ENCODE measurements at places on chromosomes 5 and 9. TPM values are rescaled to one million over a fixed set of nuclear protein-coding genes. Genes with fewer than 3 reads are reported as not detected.

- no peak for DNase-seq
Measured at GRCh38 chr9:114936581-114936980, 6.2 kb upstream of the TNFSF8 start.

- no peak for DNase-seq
Measured at GRCh38 chr5:169649486-169649885, 12.4 kb downstream of the DOCK2 start.

DNA sequence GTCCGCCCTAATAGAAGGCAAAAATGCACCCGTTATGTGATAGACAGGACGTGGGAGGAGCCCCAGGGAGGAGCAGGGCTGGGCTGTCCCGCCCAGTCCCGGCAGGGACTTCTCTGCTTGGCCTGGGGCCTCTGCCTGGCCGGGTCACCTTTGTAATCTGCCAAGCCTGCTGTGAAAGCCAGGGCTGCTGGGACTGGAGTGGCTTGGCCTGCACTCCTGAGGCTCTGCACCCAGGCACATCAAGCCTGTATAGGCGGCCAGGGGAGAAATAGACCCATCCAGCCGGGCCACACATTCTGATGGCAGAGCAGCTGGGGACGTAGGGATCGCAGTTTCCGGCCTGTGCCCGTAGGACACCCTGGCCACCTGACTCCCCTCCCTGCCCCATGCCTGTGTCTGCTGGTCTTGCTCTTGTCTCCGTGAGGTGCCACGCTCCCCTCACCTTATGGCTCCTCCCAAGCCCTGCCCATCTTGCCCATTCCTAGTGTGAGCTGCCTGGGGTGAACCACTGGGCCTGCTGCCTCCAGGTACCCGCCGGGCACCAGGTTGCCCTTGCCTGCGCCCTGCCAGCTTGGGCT, 28.1 kb downstream of the DYNC2I2 start:
- DNase-seq = no peak

DNA sequence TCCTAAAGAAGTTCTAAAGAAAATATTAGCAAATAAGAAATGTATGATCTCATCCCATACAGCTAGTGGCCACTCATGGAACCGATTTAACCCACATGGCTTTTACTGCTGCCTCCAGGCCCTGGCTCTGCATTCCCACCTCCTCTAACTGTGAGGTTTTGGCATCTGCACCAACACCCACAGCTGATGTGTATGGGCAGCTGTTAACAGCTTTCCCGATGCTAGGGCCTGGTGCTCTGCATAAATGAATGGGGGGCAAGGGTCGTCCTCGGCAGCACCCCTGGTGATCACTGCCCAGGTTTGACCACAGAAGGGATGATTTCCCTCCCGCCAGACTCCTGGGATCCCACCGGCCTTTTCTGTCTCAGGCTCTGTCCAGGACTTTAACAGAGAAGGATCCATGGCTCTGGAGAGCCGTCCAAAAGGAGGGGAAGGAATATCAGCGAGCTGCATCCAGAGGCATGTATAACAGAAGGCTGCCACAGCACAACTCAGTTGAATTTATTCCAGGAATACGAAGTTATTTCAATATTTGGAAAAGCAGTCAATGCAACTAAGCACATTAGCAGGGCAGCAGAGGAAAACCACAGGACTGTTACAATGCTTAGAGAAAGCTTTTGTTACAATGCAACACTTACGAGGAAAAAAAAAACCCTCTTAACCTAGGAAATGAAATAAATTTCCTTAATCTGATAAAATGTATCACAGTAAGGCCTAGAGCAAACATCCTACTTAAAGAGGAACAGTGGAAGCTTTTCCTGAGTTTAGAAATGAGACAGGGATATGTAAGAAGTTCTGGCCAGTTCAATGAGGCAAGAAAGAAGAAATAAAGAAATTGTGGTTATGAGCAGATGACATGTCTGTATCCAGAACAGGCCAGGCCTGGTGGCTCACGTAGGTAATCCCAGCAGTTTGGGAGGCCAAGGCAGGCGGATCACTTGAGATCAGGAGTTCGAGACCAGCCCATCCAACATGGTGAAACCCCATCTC, 63.1 kb downstream of the NACC2 start:
- no peak for DNase-seq

GRCh38 chr9:133089271-133089671, 27.5 kb downstream of the CEL start:
- no peak for DNase-seq

DNA sequence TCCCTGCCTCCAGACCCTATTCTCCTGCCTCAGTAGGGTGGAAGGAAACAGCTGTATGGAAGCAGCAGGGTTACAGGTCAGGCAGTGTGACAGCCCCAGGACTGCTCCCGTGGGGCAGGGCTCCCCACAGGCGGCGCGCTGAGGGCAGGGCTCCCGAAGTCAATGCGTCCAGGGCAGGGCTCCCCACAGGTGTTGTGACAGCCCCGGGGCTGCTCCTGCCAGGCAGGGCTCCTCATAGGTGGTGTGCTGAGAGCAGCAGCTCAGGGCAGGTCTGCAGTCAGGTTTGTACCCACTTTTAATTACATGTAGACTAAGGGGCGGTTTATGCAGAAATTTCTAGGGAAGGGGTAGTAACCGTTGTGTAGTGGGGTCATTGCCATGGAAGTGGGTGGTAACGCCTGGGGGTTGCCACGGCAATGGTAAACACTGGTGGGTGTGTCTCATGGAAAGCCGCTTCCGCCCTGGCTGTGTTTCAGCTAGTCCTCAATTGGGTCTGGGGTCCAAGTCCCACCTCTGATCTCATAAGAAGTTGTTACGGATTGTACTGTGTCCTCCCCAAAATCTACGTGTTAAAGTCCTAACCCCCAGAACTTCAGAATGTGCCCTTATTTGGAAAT, 16.7 kb upstream of the TERT start:
- DNase-seq = no peak

GRCh38 chr5:35954175-35954574, 15.8 kb upstream of the CAPSL start:
- DNase-seq = no peak

GRCh38 chr5:74649421-74649973, 9.0 kb upstream of the ENC1 start:
- no peak for DNase-seq

DNA sequence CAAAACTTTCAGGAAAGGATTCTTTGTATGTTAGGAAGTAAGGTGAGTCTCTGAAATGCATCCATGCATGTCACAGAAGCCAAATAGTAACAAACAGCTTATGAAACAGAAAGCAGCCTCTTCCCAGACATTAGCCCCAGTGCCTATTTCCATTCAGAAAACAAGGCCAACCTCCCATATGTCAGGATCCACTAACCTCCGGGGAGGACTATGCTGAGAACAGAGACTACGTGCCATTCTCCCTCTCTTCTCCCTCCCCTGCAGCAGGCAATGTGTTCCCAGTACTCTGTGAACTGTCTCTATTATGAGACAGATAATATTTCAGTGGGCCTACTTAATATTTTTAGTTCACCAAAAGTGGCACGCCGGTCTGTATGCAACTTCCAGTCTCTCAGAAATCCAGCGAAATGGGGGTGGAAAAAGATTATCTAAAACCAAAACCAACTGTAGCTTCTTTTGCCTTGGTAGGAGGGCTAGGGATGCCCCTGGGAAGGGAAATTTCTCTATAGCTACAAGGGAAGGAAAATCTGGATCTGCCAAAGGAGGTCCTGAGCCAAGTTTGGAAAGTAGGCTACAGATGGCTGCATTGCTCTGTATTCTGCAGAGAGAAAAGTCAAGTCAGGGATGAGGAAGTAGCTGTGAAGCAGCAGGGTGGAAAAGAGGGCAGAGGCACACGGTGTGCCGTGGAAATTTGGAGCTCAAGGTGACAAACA, 42.0 kb downstream of the VLDLR start:
- no peak for DNase-seq

- DNase-seq = no peak
Measured at GRCh38 chr9:754150-754931, 87.2 kb upstream of the DMRT1 start.

The LRRTM2 gene
- 2.1 TPM for total RNA-seq

The PTGES gene
- 5.1 TPM for total RNA-seq

The GPR107 gene
- 31.3 TPM for total RNA-seq

The IL5 gene
- total RNA-seq = not detected

DNA sequence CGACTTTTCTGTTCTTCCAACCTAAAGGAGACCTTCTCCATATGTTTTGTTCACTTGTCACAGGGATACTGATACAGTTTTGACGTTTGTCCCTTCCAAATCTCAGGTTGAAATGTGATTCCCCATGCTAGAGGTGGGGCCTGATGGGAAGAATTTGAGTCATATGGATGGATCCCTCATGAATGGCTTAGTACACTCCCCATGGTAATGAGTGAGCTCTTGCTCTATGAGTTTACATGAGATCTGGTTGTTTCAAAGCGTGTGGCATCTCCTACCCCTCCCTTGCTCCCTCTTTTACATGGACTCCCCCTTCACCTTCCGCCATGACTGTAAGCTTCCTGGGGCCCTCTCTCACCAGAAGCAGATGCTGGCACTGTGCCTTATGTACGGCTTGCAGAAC, 6.9 kb downstream of the PIP5K1B start:
- DNase-seq = no peak

DNA sequence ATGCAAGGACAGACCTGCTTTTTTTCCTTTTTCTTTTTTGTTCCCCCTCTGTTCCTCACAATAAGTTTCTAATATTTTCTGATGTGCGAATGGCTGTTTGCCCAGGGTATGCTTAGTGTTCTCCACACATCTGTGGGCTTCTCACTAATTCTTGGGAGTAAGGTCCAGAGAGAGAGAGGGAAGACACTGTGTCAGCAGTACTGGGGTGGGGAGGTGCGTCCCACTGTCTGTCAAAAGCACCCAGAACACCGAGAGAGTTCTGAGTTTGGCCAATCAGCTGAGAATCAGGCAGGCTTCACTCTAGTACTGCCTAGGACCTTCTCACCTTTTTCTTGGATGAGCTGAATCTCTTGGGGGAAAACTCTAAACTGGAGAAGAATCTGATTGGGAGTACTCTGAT, 61.8 kb downstream of the ELL2 start:
- no peak for DNase-seq

The WHRN gene
- total RNA-seq = 4.5 TPM

- DNase-seq = peak; percentile 38
Measured at GRCh38 chr5:643811-644271, 31.7 kb downstream of the CEP72 start.

The HTR4 gene
- total RNA-seq = not detected

- DNase-seq = no peak
Measured at GRCh38 chr5:92544036-92544435, 1037.0 kb downstream of the NR2F1-AS1 start.

DNA sequence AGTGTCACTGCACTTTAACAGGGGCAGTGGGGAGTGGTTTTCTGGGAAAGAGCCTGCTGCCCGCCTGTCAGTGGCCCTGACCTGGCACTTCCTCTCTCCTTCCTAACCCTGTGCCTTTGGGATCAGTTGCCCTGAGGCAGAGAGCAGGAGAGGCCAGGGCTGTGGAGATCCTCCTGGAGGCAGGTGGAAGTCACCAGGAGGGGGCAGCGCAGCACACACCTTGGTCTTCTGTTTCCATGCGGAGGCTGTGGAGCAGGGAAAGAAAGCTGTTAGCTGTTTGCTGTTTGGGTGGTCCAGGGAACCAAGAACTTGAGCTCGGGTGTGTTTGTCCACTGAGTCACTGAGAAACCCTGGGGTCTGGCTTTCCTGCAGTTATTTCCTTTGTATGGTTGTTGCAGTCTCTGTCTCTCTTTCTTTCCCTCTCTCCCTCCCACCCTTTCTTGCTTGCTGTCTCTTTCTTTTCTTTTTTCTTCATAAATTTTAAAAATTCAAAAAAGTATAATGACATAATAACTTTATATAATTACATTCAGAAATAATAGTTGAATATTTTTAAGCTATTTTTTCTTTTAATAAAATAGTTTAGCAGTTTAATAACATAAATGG, 28.1 kb downstream of the NTRK2 start:
- peak; percentile 81 for DNase-seq

DNA sequence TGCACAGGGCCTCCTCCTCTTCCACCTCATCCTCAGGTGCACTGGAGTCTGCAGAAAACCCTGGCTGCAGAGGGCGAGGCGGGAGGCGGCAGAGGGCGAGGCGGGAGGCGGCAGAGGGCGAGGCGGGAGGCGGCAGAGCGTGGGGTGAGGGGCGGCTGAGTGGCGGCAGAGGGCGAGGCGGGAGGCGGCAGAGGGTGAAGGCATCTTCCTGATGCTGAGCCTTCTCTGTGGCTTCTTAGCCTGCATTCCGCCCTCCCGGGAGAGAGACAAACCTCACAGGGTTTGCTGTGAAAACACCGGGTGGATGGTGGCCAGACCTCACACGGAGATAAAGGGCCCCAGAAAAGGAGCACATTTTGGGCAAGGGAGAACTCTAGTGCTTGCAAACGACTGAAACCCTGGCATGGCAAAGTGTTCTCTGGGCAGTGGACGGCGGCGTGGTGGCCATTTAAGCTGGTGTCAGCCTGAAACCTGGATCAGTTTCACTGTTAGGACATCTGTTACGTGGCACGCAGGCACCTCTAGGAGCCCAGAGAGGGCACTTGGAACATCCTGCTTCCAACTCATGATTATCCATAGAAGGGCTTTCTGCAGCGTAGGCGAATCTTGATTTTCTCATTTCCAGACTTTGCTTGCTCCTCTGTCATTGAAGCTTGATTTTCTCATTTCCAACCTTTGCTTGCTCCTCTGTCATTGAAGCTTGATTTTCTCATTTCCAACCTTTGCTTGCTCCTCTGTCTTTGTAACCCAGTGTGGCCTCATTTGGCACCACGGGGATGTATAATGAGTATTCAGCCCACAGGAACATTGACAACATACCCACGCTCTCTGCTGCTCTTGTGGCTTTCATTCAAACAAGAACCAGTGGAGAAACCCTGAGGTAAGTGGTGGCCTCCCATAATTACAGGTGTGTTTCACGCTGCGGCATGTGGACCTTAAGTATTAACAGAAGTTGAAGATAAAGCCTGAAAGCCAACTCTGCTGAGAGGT, 16.3 kb upstream of the PLEKHG4B start:
- DNase-seq = no peak

The ANKRD34B gene
- 0.18 TPM for total RNA-seq

- DNase-seq = no peak
Measured at GRCh38 chr9:121564504-121565260, 65.0 kb upstream of the GGTA1 start.

- no peak for DNase-seq
Measured at GRCh38 chr5:180331647-180331950, 21.5 kb downstream of the GFPT2 start.

DNA sequence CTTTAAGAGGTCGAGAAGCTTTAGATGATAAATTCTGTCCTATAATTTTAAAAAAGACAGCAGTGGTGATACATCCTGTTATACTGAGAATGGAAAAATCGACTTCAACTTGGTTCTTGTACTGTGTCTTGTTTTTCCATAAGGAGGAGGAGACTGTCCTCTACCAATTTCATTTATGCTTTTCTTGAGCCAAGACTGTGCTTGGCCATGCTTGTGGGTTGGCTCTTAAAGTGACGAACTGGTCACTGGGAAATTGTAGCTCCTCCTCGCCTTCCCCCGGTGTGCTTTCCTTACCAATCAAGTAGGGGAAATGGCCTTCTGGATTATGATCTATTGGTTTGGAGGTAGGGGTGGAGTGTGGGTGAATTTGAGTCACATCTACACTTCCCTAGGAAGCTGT, 67.1 kb upstream of the HSPB3 start:
- no peak for DNase-seq

- DNase-seq = no peak
Measured at GRCh38 chr9:112218908-112219307, 43.8 kb upstream of the SUSD1 start.
